ENCODE measurements at places on chromosomes 2 and 18.

DNA sequence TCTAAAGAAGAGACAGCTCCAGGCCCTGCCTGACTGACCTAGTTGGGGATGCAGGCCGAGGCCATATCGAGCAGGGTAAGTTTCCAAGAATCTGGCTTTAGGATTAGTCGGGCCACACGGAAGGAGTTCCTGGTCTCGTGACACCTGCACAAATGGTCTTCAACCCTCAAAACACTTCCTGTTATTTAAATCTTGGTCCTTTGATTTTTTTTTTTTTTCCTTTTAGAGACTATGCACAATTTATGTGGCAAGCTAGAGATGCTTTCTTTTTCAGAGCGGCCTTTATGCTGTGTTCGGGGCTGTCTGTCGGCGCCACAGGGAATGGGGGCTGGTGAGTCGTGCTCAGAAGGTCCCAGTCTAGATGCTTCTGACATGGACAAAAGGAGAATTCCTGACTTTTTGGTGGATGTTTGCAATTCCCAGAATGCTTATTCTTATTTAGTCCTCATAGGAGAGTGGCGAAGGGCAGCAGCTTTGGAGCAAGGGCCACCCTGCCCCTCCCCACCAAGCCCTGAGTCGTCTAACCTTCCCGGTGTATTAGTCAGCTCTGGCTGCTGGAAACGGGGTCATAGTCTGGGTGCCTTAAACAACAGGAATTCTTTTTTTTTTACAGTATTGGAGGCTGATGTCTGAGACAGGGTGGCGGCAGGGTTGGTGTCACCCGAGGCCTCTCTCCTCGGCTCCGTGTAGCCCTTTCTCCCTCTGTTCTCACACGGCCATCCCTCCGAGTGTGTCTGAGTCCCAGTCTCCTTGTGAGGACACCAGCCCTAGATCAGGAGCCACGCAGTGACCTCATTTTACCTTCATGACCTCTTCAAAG is 27.4 kb downstream of the HPCAL1 start:
- no peak for DNase-seq

DNA sequence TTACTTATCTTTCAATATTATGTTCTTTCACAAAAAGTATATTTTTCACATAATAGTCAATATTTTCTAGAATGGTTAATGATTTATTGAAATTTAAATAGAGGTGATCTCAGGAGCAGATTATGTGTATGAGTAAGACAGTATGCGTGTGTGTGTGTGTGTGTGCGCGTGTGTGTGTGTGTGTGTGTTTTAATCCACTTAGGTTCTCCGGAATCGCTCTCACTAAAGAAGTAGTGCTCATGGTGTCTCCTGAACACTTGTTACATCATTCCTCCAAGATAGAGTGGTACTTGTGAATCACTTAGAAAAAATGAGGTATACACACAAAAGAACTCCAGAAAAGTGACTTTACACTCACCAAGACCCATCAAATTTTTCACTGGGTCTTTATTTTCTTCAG is 91.0 kb upstream of the KCNH7 start:
- no peak for DNase-seq

- DNase-seq = no peak
Observed at GRCh38 chr2:101149241-101150192, 1.7 kb downstream of the TBC1D8 start.

GRCh38 chr2:47346-47725 is 1.0 kb upstream of the FAM110C start:
- DNase-seq = no peak

GRCh38 chr18:13136056-13136903 is 82.3 kb upstream of the LDLRAD4 start:
- no peak for DNase-seq

DNA sequence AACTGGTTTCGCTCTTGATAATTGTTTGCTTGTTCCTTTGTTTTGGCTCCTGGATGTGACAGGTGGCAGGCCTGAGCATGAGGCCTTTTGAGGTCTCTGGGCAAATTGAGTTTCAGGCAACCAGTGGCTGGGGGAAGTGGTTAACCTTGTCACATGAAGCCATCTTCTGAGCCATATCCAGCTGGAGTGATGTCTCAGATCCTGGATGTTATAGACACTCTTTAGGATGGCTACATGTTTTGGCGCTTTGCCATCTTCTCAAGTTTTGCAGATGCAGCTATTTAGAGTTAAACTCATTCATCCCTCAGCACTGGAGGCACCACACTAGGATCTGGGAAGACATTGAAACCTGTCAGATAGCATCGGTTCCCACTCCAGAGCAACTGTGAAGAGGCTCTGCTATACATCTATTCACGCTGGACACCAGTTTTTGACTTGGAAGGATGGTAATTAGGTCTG is 25.3 kb upstream of the TACR1 start:
- DNase-seq = no peak

- no peak for DNase-seq
Observed at GRCh38 chr2:217064234-217065011, 204.6 kb upstream of the TNP1 start.

GRCh38 chr18:26547646-26548414 is 523 bp downstream of the KCTD1 start:
- no peak for DNase-seq

GRCh38 chr18:76476665-76477561 is 18.1 kb downstream of the ZNF516 start:
- DNase-seq = no peak

DNA sequence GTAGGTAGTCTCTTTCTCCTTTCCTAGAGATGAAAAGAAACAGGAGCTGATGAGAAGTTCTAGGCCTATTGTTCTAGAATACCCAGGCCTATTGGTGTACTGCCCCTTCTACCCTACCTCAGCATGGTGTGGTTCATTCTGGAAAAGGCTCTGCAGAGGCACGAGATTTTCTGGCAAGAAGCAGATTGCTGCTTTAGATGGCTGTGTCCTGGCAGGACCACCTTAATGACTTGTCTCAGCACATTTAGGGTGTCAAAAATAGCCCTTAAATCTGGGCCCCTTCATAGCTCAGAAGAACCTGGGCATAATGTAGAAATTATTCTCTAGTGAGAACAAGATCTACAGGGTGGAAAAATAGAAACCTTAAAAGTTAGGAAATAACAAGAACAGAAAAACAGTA is 87.9 kb downstream of the BCL2L11 start:
- DNase-seq = no peak

- no peak for DNase-seq
Observed at GRCh38 chr18:46273861-46274260, 169.7 kb downstream of the HAUS1 start.

- DNase-seq = no peak
Observed at GRCh38 chr2:130829015-130829414, 7.7 kb upstream of the ARHGEF4 start.
